A549 treated with Mapracorat at 1 μM for 4 hours (cell line): ENCODE measurements at places on chromosomes 5 and 9. TPM values are rescaled to one million over a fixed set of nuclear protein-coding genes. Genes with fewer than 3 reads are reported as not detected.

The CER1 gene
- not detected in 5 replicates for total RNA-seq

The EHMT1 gene
- 37.5 to 49.7 TPM (median 43.3 TPM) in 5 replicates for total RNA-seq

The GPR21 gene
- not detected in 5 replicates for total RNA-seq

The C7 gene
- total RNA-seq, result not detected in 5 replicates

The CRB2 gene
- total RNA-seq, result 0.06 to 0.15 TPM (median 0.10 TPM) in 5 replicates

The RNF180 gene
- total RNA-seq, result 0.12 to 0.36 TPM (median 0.26 TPM) in 5 replicates

The CDX1 gene
- total RNA-seq, result not detected in 5 replicates

The IFNB1 gene
- total RNA-seq, result not detected in 5 replicates

The SSBP2 gene
- 9.2 to 13.9 TPM (median 11.4 TPM) in 5 replicates for total RNA-seq

The SPINK6 gene
- 0.45 to 1.1 TPM (median 0.57 TPM) in 5 replicates for total RNA-seq
